ENCODE measurements at places on chromosomes 3 and 15. TPM values are rescaled to one million over a fixed set of nuclear protein-coding genes. Genes with fewer than 3 reads are reported as not detected.

DNA sequence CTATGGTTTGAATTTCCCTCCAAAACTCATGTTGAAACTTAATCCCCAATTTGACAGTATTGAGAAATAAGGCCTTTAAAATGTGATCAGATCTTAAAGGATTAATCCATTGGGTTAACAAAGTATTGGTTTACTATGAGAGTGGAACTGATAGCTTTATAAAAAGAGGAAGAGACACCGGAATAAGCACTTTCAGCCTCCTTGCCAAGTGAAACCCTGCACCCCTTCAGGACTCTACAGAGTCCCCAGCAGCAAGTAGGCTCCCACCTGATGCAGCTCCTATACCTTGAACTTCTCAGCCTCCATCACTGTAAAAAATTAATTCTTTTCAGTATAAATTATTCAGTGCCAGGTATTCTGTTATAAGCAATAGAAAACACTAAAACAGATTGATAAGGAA lies 348.3 kb downstream of the CGGBP1 start:
- DNase-seq, result no peak
- H3K4me1 ChIP-seq, result no peaks in the 10 kb centered on the region
- H3K36me3 ChIP-seq, result no peaks in the 10 kb centered on the region
- H3K27ac ChIP-seq, result no peak overlapping the region

DNA sequence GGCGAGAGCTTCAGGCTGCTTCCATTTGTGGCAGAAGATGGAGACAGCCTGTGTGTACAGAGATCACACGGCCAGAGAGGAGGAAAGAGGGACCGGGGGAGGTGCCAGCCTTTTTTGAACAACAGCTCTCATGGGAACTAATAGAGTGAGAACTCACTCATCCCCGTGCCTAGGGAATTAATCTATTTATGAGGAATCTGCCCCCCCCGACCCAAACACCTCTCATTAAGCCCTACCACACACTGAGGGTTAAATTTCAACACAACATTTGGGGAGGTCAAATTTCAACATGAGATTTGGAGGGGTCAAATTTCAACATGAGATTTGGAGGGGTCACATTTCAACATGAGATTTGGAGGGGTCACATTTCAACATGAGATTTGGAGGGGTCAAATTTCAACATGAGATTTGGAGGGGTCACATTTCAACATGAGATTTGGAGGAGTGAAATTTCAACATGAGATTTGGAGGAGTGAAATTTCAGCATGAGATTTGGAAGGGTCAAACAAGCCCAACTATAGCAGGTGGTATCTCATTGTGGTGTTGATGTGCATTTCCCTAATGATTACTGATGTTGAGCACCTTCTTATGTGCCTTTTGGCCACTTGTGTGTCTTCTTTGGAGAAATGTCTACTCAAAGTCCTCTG lies 20.6 kb upstream of the RFTN1 start:
- no peaks in the 10 kb centered on the region for H3K27me3 ChIP-seq
- no peaks in the 10 kb centered on the region for H3K36me3 ChIP-seq
- H3K27ac ChIP-seq, result no peak overlapping the region
- DNase-seq, result no peak
- peaks cover 2% of the 10 kb centered on the region for H3K4me1 ChIP-seq
- H3K4me3 ChIP-seq, result no peak overlapping the region

The ANKUB1 gene
- total RNA-seq, result 0.10 TPM

GRCh38 chr15:94856267-94856854 lies 625.0 kb downstream of the MCTP2 start:
- H3K36me3 ChIP-seq, result no peaks in the 10 kb centered on the region
- DNase-seq, result no peak
- H3K27ac ChIP-seq, result no peak overlapping the region

The FAM3D gene
- total RNA-seq, result not detected

The FEZF2 gene
- not detected for total RNA-seq

GRCh38 chr3:180283251-180283650 lies 246.5 kb upstream of the PEX5L start:
- H3K27me3 ChIP-seq, result no peaks in the 10 kb centered on the region
- no peak overlapping the region for H3K27ac ChIP-seq
- no peak for DNase-seq
- no peaks in the 10 kb centered on the region for H3K4me1 ChIP-seq
- H3K36me3 ChIP-seq, result no peaks in the 10 kb centered on the region

GRCh38 chr3:188341501-188341900 lies 187.5 kb downstream of the LPP start:
- H3K27ac ChIP-seq, result no peak overlapping the region
- H3K4me1 ChIP-seq, result peaks cover 5% of the 10 kb centered on the region
- no peak overlapping the region for H3K4me3 ChIP-seq
- DNase-seq, result no peak
- no peaks in the 10 kb centered on the region for H3K36me3 ChIP-seq
- H3K27me3 ChIP-seq, result no peaks in the 10 kb centered on the region

The KIF9 gene
- 29.4 TPM for total RNA-seq

The WDR49 gene
- 1.4 TPM for total RNA-seq

DNA sequence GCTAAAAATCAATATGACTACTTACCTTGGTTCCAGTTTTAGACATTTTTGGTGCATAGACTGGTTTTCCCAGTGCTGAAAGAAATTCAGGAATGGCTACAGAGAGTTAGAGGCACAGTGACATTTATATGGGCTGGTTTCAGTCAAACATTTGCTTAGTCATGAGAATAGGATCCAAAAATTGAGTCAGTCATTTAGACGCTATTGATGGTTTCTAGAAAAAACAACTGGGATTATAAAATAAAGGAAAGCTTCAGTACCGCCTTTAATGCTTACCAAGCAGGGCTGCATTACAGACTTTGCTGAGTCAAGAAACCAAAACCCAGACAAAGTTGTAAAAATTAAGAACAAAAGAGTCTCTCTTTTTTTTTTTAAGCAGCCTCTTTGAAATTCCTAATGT lies at the start of gene CRYGS:
Gene CRYGS (minus strand): TSS at position 100 of the 400 bp plus-strand sequence. CDS start 54 bp downstream, at position 46.
- H3K4me1 ChIP-seq, result no peaks in the 10 kb centered on the region
- no peak for DNase-seq
- H3K36me3 ChIP-seq, result no peaks in the 10 kb centered on the region
- H3K27me3 ChIP-seq, result no peaks in the 10 kb centered on the region
- H3K27ac ChIP-seq, result no peak within 1 kb of the TSS
- no peak within 1 kb of the TSS for H3K4me3 ChIP-seq

The CD80 gene
- total RNA-seq, result 0.30 TPM

DNA sequence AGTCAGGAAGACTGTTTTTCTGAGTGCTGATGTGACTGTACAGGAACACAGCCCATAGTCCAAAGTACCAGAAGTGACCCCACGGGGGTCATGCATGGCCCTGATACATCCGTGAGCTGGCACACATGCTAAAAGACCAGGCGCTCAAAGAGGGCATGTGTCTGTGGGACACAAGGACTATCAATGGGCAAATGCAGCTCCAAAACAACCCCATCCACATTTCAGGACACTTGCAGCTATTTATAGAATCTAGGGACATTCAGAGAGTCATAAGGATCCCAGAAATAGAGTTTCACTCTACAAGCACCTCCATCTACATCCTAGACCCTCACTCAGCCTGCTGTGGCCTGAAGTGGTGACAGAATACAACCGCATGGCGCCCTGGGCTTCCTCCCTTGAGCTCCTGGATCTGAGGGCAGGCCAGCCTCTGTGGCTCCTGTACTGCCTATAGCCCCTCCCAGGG lies 17.0 kb downstream of the SLC25A20 start:
- no peaks in the 10 kb centered on the region for H3K27me3 ChIP-seq
- DNase-seq, result no peak
- H3K4me1 ChIP-seq, result no peaks in the 10 kb centered on the region

The PATL2 gene
- 1.9 TPM for total RNA-seq

The TXNRD3 gene
- total RNA-seq, result 20.5 TPM

DNA sequence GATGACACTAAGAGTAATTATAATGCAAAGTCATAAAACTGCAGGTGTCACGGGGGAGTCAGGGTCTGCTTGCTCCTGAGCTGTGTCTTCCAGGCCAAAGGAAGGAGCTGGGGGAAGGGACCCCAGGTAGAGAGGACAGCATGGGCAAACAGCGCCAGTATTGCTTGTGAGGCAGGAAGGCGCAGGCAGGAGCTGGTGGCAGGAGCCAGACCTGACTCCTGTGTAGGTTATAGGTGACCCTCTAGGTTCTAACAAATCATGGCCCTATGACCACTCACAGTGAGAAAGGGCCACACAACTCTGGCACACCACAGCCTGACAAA lies 1.9 kb downstream of the CISH start:
- peaks cover 42% of the 10 kb centered on the region for H3K4me1 ChIP-seq
- H3K27me3 ChIP-seq, result no peaks in the 10 kb centered on the region
- no peak for DNase-seq

Data from ovary (tissue), 10 donors.